ENCODE measurements at places on chromosomes 5 and 9. TPM values are rescaled to one million over a fixed set of nuclear protein-coding genes. Genes with fewer than 3 reads are reported as not detected.

ZNF454 gene
- 0.72 TPM for total RNA-seq

ATP10B gene
- 0.35 TPM for total RNA-seq

FCN2 gene
- total RNA-seq, result not detected

PDCD1LG2 gene
- 1.9 TPM for total RNA-seq

RANBP17 gene
- not detected for total RNA-seq

TCF7 gene
- 1.5 TPM for total RNA-seq

PCDHGA2 gene
- total RNA-seq, result 0.99 TPM

LOX gene
- total RNA-seq, result 19.2 TPM

INSL4 gene
- not detected for total RNA-seq

TPM2 gene
- 3.9 TPM for total RNA-seq

SH3GL2 gene
- 0.02 TPM for total RNA-seq

DOCK8 gene
- total RNA-seq, result 0.15 TPM

ABLIM3 gene
- 14.2 TPM for total RNA-seq

NPR3 gene
- 0.10 TPM for total RNA-seq

ESM1 gene
- total RNA-seq, result not detected

CENPP gene
- 2.3 TPM for total RNA-seq

PCDHB7 gene
- 6.9 TPM for total RNA-seq

NR4A3 gene
- total RNA-seq, result 0.06 TPM

NR2F1 gene
- total RNA-seq, result 6.5 TPM

TLX3 gene
- not detected for total RNA-seq

MPDZ gene
- total RNA-seq, result 14.2 TPM
